ENCODE measurements at places on chromosomes 2 and 18.

- DNase-seq = no peak
Measured at GRCh38 chr2:19369341-19369955, 11.0 kb upstream of the OSR1 start.

DNA sequence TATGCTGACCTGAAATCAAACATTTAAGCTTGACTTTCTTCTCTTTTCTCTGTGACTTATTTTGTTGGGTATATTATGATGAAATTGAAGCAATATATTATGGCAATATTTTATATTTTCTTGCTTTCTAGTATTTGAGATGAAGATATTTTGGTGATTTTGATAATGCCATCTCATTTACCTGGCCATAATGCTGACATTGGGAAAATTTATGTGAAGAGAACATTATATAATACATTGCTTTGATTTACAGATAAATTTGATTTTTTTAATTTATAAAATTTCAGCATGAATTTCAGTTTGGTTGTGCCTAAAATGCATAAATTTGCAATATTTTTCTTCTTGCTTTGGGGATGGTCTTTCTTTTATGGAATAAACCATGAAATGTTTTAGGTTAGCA, 1413.7 kb upstream of the TMEFF2 start:
- no peak for DNase-seq

- DNase-seq = no peak
Measured at GRCh38 chr18:75221897-75222296, 11.3 kb downstream of the TSHZ1 start.

GRCh38 chr2:38720613-38721241, 30.4 kb downstream of the SRSF7 start:
- no peak for DNase-seq

DNA sequence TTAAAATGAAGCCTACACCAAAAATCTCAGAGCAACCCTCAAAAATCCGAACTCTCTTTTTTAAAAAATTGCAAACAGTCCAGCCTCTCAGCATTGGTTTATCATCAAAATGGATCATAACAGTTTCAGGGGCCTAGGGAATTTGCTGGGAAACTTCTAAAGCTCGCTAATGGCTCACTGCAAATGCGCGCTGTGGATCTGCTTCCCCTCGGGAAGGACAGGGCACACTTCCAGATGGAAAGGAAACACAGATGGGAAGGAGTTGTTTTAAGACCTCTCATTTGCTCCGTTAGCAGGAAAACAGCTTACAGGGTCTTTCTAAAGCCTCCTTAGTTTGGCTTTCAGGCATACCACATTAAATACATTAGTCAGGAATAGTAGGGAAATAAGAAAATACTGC, 27.2 kb downstream of the FECH start:
- DNase-seq = no peak

Data from ELF-1 (cell line).